NCI-H2171 treated with DMSO at 0.1 percent for 48 hours (cell line): ENCODE measurements at places on chromosomes 1 and 21.
A peak's percentile ranks its signal among the peaks of the same experiment; 100 is the strongest.

- no peak for DNase-seq
These were observed 391.9 kb downstream of the LMO4 start for GRCh38 chr1:87720561-87720960.

GRCh38 chr21:25964015-25964414, 206.6 kb downstream of the APP start:
- DNase-seq: no peak

- peak; percentile 29 for DNase-seq
These were observed 685 bp downstream of the UBAP2L start for GRCh38 chr1:154221278-154222001.

DNA sequence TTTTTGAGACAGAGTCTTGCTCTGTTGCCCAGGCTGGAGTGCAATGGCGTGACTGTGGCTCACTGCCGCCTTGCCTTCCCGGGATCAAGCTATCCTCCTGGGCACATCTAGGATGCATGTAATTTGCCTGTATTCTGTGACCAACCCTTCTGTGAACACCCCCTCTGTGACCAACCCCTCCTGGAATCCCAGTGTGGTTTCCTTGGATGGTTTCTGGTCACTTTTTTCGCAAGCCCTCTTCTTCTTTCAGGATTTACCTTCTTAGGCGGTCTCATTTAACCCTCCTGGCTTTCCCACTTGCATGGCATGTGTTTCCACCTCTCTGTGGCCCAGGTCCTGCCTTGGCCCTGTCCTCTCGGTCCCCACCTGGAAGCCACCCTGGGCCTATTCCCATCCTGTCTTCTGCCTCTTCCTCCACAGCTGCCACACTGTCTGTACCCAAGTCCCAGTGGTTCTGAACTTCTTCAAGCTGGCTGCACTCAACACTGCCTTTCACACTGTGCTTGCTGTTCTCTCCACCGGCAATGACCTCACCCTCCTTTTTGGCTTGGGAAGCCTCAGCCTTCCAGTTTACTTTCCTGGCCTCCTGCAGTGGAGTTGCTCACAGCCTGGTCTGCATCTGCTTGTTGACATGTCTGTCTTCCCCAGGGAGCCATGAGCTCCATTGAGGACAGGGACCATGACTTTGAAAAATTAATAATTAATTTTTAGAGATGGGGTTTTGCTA, 57.0 kb downstream of the DISC1 start:
- DNase-seq: peak; percentile 47

GRCh38 chr1:174222166-174222949, 63.0 kb downstream of the RABGAP1L start:
- no peak for DNase-seq

GRCh38 chr1:157523774-157524493, 28.4 kb downstream of the FCRL5 start:
- no peak for DNase-seq

DNA sequence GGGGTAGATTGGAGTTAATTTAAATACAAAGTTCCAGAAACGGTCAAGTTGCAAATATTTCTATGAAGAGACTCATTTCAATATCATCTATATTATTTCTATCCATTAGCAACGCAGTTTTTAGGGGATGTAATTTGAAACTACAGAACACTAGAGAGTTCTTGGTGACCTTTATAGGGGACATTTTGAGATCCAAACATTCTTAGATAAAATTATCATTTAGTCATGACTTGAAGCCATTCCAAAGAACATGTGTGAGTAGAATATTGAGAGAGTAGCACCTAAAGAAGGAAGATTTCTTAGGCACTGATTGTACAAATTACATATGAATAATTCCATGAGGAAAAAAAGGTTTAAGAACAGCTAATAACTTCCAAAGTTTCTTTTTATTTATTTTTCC, 19.0 kb downstream of the CHIA start:
- DNase-seq: no peak

DNA sequence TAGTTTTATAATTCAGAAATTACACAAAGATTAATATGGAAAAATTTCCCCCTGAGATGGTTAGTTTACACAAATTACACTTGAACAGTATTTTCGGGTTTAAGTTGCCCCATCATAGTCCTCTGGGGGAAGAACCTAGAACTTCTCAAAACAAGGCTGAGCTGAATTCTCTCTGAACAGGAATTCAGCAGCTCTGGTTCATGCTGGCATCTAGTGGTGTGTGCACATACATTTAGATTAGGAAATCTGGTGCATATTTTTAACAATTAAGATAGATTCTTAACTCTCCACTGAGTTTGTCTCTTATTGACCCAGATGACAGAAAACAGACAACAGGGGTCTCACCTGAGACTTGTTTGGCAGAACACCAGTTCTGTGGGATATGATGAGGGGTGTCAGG, 410.7 kb downstream of the DSCAM start:
- no peak for DNase-seq

DNA sequence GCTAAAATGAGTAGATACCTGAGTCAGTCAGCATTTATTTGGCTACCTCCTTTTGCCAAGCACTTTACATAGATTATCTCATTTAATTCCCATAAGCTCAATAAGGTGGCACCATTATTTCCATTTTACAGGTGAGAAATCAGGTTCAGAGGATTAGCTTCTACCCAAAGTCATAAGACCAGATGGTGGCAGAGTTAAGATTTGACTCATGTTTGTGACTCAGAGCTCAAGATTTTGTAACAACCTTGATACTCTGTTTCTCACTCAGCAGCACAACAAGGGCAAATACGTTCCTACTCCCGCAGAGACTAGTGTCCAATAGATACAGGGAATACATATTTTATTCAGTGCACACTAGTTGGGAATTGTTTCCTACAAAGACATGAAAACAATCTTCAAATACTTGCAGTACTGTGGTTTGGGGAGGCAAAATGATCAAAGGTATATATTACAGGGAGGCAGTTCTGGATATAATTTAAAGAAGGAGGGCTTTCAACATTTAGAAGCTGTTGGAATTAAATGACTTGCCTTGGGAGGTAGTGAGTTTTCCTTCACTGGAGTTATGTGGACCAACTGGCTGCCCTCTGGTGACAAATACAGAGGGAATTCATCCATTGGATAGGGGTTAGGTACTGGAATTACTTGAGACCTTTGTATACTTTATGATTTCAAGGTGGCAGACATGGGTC, 3.6 kb downstream of the LEPR start:
- no peak for DNase-seq

GRCh38 chr21:38255571-38256117, 1.1 kb upstream of the KCNJ15 start:
- DNase-seq: no peak
